ENCODE measurements at places on chromosomes 11 and 22. TPM values are rescaled to one million over a fixed set of nuclear protein-coding genes. Genes with fewer than 3 reads are reported as not detected.

DNA sequence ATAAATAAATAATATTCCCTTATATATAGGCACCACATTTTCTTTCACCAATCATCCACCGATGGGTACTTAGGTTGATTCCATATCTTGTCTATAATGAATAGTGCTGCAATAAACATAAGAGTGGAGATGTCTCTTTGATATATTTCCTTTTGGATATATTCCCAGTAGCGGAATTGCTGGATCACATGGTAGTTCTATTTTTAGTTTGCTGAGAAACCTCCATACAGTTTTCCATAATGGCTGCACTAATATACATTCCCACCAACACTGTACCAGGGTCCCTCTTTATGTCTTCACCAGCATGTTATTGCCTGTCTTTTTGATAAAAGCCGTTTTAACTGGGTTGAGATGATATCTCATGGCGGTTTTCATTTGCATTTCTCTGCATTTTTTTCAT lies 23.6 kb downstream of the PAMR1 start:
- no peak overlapping the region for H3K4me3 ChIP-seq
- no peaks in the 10 kb centered on the region for H3K36me3 ChIP-seq
- peaks cover 1% of the 10 kb centered on the region for H3K27me3 ChIP-seq
- no peaks in the 10 kb centered on the region for H3K4me1 ChIP-seq
- H3K27ac ChIP-seq: no peak overlapping the region

GRCh38 chr22:42780070-42780540 lies 59.4 kb upstream of the A4GALT start:
- DNase-seq: peak; percentile 20
- no peak overlapping the region for H3K27ac ChIP-seq
- H3K36me3 ChIP-seq: no peaks in the 10 kb centered on the region

DNA sequence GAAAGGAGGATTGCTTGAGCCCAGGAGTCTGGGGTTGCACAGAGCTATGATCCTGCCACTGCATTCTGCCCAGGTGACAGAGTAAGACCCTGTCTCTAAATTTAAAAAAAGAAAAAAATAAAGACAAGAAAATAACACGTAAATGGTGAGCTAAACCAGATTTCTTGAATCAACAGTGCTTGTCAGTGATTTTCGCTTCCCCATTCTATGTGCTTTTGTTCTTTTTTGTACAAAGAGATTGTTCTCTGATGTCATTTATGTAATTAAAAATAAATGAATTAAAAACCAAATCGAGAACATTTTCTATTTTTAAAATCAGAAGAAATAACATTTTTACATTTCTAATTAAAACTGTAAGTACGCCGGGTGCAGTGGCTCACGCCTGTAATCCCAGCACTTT lies 19.8 kb upstream of the SLC29A2 start:
- peaks cover 4% of the 10 kb centered on the region for H3K4me1 ChIP-seq
- H3K27me3 ChIP-seq: peaks cover 4% of the 10 kb centered on the region
- H3K27ac ChIP-seq: no peak overlapping the region
- no peak overlapping the region for H3K4me3 ChIP-seq
- no peaks in the 10 kb centered on the region for H3K36me3 ChIP-seq

DNA sequence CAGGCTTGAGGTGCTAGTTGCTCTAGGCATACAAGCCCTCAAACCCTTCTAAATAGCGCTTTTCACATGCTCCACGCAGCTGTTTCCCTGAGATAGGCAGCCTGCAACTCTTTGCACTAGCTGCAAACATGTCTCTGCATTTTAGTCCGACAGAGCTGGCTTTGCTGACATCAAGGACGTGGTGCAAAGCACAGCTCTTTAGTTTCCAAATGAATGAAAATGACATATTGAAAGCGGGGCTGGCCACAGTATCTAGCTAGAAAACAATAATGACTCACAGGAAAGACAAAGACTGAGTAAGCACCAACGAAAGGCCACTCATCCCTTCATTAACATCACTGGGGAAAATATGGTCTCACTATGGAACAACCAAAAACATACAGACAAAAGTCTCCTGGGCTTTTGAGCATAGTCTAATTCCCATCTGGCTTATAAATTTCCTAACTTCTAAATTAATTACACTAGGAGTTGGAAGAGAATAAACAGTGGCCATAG lies 15.3 kb upstream of the ZC3H12C start:
- H3K4me1 ChIP-seq: peaks cover 14% of the 10 kb centered on the region
- H3K4me3 ChIP-seq: no peak overlapping the region
- peak overlapping the region; percentile 71 for H3K27ac ChIP-seq
- H3K27me3 ChIP-seq: peaks cover 11% of the 10 kb centered on the region
- peak; percentile 58 for DNase-seq
- no peaks in the 10 kb centered on the region for H3K36me3 ChIP-seq

- H3K27me3 ChIP-seq: peaks cover 11% of the 10 kb centered on the region
- no peak overlapping the region for H3K27ac ChIP-seq
- no peaks in the 10 kb centered on the region for H3K4me1 ChIP-seq
- DNase-seq: peak; percentile 43
- H3K36me3 ChIP-seq: no peaks in the 10 kb centered on the region
- no peak overlapping the region for H3K4me3 ChIP-seq
Observed at GRCh38 chr11:126716456-126717083, 284.0 kb downstream of the KIRREL3 start.

Gene OR8G5
- total RNA-seq: not detected

Gene ARCN1
- total RNA-seq: 182 TPM

Gene TSPAN32
- total RNA-seq: 5.5 TPM

Gene SMIM35
- 0.40 TPM for total RNA-seq

Measured in activated CD4-positive, alpha-beta memory T cell treated with anti-CD3 and anti-CD28 coated beads for 36 hours (primary cell).